Heart right ventricle (tissue), 16 donors: ENCODE measurements at places on chromosomes 4 and X.
A peak's percentile ranks its signal among the peaks of the same experiment; 100 is the strongest.

- H3K4me3 ChIP-seq = no peak overlapping the region
- no peak overlapping the region for H3K27ac ChIP-seq
- H3K4me1 ChIP-seq = peaks cover 5% of the 10 kb centered on the region
- DNase-seq = no peak
- no peaks in the 10 kb centered on the region for H3K36me3 ChIP-seq
Measured at GRCh38 chr4:86497131-86497530, 97.0 kb upstream of the PTPN13 start.

- H3K4me3 ChIP-seq = no peak overlapping the region
- H3K27ac ChIP-seq = no peak overlapping the region
- DNase-seq = no peak
- no peaks in the 10 kb centered on the region for H3K4me1 ChIP-seq
- H3K36me3 ChIP-seq = no peaks in the 10 kb centered on the region
Measured at GRCh38 chrX:123432361-123433150, 248.5 kb downstream of the GRIA3 start.

GRCh38 chrX:119549327-119550016 lies 15.7 kb downstream of the STEEP1 start:
- H3K4me3 ChIP-seq = no peak overlapping the region
- H3K27me3 ChIP-seq = no peaks in the 10 kb centered on the region
- no peak for DNase-seq
- no peaks in the 10 kb centered on the region for H3K36me3 ChIP-seq
- no peaks in the 10 kb centered on the region for H3K4me1 ChIP-seq
- no peak overlapping the region for H3K27ac ChIP-seq

- no peaks in the 10 kb centered on the region for H3K36me3 ChIP-seq
- H3K4me1 ChIP-seq = peaks cover 6% of the 10 kb centered on the region
- peaks cover 64% of the 10 kb centered on the region for H3K27me3 ChIP-seq
- no peak overlapping the region for H3K4me3 ChIP-seq
Measured at GRCh38 chrX:40177489-40177888, 79.7 kb upstream of the BCOR start.

- no peaks in the 10 kb centered on the region for H3K36me3 ChIP-seq
- no peak overlapping the region for H3K4me3 ChIP-seq
- H3K4me1 ChIP-seq = no peaks in the 10 kb centered on the region
- no peak for DNase-seq
Measured at GRCh38 chr4:140769209-140769608, 13.0 kb upstream of the TBC1D9 start.

GRCh38 chr4:26067035-26067434 lies 153.0 kb downstream of the SMIM20 start:
- no peaks in the 10 kb centered on the region for H3K27me3 ChIP-seq
- H3K27ac ChIP-seq = no peak overlapping the region
- no peak overlapping the region for H3K4me3 ChIP-seq
- H3K4me1 ChIP-seq = no peaks in the 10 kb centered on the region

DNA sequence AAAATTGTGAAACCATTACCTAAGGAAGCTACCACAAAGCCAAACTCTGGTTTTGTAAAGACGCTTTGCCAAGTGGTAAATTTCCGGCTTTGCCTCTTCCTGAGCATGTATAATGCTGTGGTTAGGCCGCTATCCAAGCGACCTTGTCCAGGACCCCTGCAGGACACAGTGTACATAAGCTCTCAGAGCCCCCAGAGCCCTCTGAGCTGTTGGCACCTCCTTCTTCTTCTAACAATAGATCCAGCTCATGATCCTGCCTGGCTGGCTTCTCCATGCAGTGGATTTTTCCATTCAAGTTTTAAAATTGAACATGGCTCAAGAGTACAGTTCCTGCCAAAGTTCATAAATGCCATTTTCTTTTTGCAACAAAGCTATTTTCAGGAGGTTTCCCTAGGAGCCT lies 326.7 kb downstream of the MAPK10 start:
- H3K27me3 ChIP-seq = no peaks in the 10 kb centered on the region
- H3K4me3 ChIP-seq = no peak overlapping the region
- peak; percentile 25 for DNase-seq
- H3K4me1 ChIP-seq = peaks cover 32% of the 10 kb centered on the region
- no peaks in the 10 kb centered on the region for H3K36me3 ChIP-seq

- H3K4me3 ChIP-seq = peak overlapping the region; percentile 76
- no peaks in the 10 kb centered on the region for H3K36me3 ChIP-seq
- H3K27ac ChIP-seq = peak overlapping the region; percentile 88
- DNase-seq = no peak
- H3K27me3 ChIP-seq = no peaks in the 10 kb centered on the region
- peaks cover 19% of the 10 kb centered on the region for H3K4me1 ChIP-seq
Measured at GRCh38 chrX:46837558-46838485, 979 bp downstream of the RP2 start.

GRCh38 chr4:153246446-153247115 lies 42.3 kb downstream of the TRIM2 start:
- H3K4me3 ChIP-seq = no peak overlapping the region
- no peak for DNase-seq
- peaks cover 40% of the 10 kb centered on the region for H3K4me1 ChIP-seq
- no peaks in the 10 kb centered on the region for H3K27me3 ChIP-seq

DNA sequence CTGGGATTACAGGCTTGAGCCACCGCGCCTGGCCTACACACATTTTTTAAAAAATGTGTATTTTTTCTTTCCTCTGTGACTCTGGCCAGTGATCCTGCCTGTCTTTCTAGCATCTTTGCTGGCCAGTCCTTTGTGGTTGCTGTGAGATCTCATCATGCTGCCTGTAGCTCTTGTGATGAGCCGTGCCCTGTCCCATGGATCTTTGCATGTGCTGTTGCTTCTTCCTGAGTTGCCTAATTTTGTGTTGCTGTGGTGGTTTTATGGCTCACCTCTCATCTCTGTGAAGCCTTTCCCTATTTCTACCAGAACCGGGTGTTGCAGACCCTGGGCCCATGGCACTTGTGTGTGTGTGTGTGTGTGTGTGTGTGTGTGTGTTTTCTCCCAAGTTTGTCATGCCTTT lies 8.3 kb downstream of the NSD2 start:
- H3K4me1 ChIP-seq = no peaks in the 10 kb centered on the region
- DNase-seq = no peak
- H3K27me3 ChIP-seq = no peaks in the 10 kb centered on the region

DNA sequence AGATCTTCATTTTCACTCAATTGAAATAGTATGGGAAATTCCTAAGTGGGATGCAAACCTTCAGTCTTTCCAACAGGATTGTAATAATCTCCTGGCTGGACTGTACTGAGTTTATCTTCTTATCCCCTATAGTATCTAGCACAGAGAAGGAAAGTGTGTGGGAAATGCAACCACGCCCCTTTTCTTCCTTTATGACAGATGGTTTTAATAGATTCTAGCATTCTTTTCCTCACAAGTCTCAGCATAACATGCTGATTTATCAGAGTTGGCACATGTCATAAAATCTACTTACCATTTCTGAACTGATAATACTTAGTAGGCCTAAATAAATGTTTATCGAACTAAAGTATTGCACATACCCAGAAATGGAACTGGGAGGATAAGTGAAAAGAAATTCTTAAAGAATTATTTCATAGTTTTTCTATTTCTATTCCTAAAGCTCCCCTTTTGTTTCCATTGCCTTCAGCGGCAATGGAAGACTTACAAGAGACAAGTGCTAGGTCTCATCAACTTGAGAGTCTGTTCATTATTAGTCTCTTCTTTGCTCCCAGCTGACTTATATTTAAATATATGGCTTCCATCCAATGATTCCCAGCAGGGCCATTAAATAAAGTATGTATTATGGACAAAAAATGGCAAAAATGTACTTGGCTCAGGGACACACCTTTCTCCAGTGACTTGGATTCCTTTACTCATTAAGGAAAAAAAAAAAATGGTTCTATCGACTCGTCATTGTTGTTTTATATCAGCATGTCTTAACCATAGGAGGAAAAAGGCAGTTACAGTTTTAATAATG lies 484.5 kb downstream of the IL1RAPL1 start:
- peaks cover 6% of the 10 kb centered on the region for H3K4me1 ChIP-seq
- no peaks in the 10 kb centered on the region for H3K27me3 ChIP-seq
- DNase-seq = no peak

DNA sequence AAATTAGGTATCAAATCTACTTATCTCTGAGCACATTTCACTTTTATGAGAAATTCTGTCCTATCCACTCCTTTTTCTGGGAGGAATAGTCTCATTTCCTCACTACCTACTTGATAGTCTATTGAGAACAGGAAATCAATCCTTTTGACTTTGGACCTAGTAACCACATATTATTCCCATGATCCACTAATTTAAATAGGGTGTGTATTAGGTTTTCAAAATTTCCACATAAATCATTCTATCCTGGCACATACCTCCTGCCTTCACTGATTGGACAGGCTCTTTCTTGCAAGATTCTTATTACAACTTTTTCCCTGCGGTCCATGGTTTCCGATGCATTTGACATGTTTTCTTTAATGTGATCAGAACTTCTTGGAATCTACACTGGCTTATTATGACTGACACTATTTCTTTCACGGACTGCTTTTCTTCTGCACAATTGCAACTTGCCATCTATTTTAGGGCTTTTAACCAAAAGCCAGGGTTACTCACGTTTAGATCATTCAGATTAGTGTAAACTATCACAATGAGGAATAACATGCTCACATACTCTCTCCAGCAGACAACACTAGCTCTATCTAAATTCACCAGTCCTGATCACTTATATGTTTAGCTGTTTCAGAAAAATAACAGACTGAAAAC lies 419.9 kb upstream of the SLIT2 start:
- H3K27me3 ChIP-seq = no peaks in the 10 kb centered on the region
- no peaks in the 10 kb centered on the region for H3K36me3 ChIP-seq
- DNase-seq = no peak
- no peaks in the 10 kb centered on the region for H3K4me1 ChIP-seq
- no peak overlapping the region for H3K27ac ChIP-seq

GRCh38 chrX:327660-328126 lies 9.1 kb upstream of the GTPBP6 start:
- no peak for DNase-seq
- H3K4me3 ChIP-seq = no peak overlapping the region
- H3K27me3 ChIP-seq = no peaks in the 10 kb centered on the region
- peaks cover 12% of the 10 kb centered on the region for H3K4me1 ChIP-seq
- H3K27ac ChIP-seq = no peak overlapping the region
- H3K36me3 ChIP-seq = peaks cover 3% of the 10 kb centered on the region

DNA sequence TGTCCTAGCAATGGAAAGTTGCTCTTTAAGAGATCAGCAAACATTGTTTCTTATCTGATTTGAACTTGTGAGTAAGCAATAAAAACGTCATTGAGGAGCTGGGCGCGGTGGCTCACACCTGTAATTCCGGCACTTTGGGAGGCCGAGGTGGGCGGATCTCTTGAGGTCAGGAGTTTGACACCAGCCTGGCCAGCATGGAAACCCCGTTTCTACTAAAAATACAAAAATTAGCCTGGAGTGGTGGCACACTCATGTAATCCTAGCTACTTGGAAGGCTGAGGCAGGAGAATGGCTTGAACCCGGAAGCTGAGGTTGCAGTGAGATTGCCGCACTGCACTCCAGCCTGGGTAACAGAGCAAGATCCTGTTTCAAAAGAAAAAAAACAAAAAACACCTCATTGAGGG lies 11.2 kb upstream of the PLAC8 start:
- no peaks in the 10 kb centered on the region for H3K36me3 ChIP-seq
- H3K4me3 ChIP-seq = no peak overlapping the region
- no peak for DNase-seq
- no peaks in the 10 kb centered on the region for H3K4me1 ChIP-seq
- no peak overlapping the region for H3K27ac ChIP-seq

GRCh38 chr4:156100651-156101050 lies 147.0 kb upstream of the CTSO start:
- H3K4me3 ChIP-seq = no peak overlapping the region
- H3K27ac ChIP-seq = no peak overlapping the region
- H3K27me3 ChIP-seq = no peaks in the 10 kb centered on the region

DNA sequence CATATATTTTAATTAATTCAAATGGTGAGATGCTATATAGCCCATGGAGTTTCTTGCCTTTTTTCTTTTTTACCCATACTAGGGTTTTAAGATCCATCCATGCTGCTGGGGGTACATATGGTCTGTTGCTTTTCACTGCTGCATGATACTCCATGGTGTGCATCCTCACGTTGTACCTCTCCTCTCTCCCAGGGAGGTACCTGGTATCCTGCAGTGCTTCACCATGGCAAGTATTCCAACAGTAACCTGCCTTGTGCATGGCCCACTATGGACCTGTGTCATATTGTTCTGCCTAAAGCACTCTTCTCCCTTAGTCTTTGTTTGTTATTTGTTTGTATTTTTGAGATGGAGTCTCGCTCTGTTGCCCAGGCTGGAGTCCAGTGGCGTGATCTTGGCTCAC lies 114.3 kb upstream of the GPC4 start:
- H3K4me1 ChIP-seq = no peaks in the 10 kb centered on the region
- H3K27me3 ChIP-seq = no peaks in the 10 kb centered on the region
- DNase-seq = no peak
- H3K4me3 ChIP-seq = no peak overlapping the region
- H3K36me3 ChIP-seq = no peaks in the 10 kb centered on the region

DNA sequence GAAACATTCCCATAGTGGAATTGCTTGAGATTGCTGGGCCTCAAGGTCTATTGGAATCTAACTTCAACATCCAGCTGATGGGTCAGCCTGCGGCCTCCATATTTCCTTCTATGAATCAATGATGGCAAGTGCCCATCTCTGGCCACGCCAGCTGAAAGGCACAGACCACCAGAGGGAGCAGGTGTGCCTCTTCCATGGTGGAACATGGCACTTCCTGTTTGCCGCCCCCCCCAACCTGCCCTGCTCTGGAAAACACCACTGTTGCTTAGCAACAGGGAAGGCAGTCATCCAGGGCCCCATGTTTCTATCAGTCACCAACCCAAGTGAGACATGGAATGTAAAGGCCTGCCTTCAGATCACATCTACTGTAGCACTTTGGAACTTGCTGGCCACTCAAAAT lies 11.6 kb downstream of the PAGE4 start:
- DNase-seq = peak; percentile 38
- H3K27ac ChIP-seq = no peak overlapping the region
- H3K36me3 ChIP-seq = no peaks in the 10 kb centered on the region
- no peaks in the 10 kb centered on the region for H3K27me3 ChIP-seq
- no peak overlapping the region for H3K4me3 ChIP-seq

GRCh38 chr4:127224556-127224955 lies 408.2 kb upstream of the INTU start:
- no peaks in the 10 kb centered on the region for H3K27me3 ChIP-seq
- no peak overlapping the region for H3K4me3 ChIP-seq
- no peaks in the 10 kb centered on the region for H3K36me3 ChIP-seq
- no peak for DNase-seq

DNA sequence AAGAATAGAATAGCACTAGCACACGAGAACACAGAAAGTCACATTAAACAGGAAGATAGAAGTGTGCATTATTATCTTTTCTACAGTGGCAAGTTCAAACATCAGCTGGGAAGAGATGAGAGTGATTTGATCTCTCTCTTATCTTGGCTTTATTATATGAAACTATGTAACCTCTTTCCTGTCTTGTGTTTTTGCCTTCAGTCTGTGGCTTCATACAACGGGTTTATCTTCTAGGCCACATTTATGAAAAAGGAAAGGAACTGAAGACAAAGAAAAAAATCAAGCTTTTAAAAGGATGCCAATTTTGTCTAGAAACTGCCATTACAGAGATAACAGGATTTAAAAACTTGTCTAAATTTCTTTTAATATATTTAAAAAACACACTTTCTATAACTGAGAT lies 983.6 kb downstream of the RPA4 start:
- no peaks in the 10 kb centered on the region for H3K27me3 ChIP-seq
- DNase-seq = no peak
- H3K4me3 ChIP-seq = no peak overlapping the region
